ENCODE measurements at places on chromosomes 3 and 15.

GRCh38 chr3:52771702-52772101 lies 962 bp upstream of the NEK4 start:
- DNase-seq: no peak

DNA sequence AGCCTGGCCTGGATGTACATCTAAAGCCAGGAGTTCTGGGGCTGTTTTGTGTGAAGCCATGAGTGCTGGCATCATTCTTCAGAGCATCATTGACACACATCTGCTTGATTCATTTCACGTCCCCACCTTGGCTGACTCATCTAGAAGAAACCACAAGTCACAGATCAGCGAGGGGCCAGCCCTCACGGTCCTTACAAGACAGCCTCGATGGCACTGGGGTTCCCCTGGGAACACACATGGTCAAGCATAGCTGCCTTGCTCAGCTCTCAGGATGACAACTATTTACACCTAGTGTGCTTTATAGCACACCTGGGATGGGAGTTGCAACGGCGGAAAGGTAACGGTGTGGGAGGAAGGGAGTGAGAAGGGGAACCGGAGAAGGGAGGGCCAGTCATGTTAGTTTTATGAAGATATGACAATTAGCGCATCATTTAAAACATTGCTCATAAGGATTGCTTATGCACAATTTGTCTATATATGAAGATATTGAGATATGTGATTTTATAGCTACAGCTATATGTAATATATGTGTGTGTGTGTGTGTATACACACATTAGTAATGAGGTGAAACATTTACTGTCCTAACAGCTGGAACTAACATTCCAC lies 227.1 kb downstream of the RPLP1 start:
- DNase-seq: no peak

- DNase-seq: no peak
These were observed 570.2 kb upstream of the ALCAM start for GRCh38 chr3:104796556-104796955.

DNA sequence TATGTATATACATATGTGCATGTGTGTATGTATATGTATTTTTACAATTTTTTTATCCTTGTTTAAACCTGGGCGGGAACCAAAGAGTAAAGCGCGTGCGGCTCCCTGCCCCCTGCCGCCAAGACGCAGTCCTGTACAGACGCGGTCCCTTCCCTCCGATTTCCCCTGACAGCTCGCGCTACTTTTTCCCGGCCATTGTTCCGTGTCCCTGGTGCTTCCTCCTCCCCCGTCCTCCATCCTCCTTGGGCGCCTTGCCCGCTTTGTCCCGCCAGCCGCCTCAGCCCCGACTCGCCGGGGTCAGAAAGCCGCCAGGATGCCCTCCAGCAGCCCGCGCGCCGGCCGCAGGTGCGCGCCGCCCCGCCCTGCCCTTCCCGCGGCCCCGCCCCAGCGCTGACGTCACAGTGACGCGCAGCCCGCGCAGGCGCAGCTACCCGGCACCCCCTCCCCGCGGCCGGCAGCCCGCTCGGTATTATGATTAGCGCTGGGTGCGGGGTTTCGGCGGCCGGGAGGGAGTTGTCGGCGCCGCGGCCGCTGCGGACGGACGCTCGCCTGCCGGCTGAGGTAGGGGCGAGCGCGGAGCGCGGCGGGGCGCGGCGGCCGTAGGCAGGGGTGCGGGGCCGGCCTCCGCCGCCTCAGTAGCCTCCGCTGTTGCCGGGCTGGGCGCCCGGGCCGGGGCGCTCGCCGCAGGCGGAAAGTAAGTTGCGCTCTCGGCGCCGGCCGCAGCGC lies at the start of gene SNRK:
TSS of gene SNRK (plus strand) at position 426 of the 726 bp plus-strand sequence. CDS start 16,664 bp downstream, outside the sequence.
- DNase-seq: no peak

DNA sequence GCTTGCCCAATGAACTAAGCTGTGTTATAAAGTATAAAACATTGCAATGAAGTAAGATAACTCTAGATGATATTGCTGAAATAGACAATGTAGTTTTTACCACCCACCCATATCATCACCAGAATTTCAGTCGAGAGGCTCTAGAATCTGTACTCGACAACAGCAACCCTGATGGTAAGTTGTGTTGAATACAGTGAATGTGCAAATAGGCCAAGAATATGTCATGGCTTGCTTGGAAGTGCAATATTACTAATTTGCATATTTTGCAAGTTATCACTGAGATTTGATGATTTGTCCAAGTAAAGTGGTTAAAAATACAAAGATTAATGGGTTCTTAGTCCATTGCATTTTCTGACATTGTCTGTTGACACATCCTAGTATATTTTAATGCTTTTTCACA lies 90.6 kb upstream of the TUSC7 start:
- DNase-seq: no peak

DNA sequence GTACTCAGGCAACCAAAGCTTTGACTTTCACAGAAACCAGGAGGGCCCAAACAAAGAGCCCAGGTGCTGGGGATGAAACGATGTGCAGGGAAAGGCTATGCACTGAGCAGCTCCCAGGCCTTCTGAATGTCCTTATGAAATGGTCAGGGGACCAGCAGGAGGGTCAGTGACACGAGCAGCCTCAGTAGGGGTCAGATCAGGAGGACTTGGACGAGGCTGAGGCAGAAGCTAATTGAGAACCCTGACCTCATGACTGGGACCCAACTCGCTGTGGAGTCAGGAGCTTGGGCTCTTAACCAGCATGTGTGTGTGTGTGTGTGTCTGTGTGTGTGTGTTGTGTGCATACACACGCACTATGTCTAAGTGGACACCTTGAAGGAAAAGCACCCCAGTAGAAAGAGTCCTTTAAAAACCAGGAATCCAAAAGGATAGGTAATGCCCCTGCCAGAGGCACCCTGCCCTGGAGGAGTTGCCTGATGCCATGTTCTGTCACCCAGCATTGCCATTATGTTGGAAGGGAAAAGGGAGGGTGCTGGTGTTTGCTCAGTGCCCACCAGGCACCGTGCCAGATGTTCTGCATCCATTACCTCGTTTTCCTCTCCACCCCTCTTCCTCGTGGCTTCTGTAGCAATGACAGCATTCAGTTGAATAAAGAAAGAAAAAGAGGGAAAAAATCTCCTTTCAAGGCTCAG lies 50.9 kb downstream of the CORO2B start:
- DNase-seq: no peak

DNA sequence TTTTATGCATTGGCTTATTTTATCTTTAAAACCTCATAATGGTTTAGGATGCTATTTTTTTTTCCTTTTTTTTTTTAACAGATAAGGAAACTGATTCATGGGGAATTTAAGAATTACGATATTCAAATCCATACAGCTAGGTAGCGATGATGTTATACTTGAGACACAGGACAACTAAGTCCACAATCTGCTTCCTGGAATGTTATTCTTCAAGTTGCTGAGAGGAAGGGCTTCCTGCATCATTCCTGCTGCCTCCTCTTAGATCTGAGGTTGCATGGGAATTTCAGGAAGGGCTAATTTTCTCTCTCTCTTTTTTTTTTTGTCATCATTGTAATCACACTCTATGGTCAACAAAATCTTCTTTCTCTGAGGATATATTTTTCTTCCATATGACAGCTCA lies 595.5 kb downstream of the GRM7 start:
- no peak for DNase-seq

GRCh38 chr15:80260551-80260950 lies 8.5 kb upstream of the CTXND1 start:
- no peak for DNase-seq

GRCh38 chr3:39668420-39668819 lies 141.0 kb upstream of the MYRIP start:
- peak; percentile 4 for DNase-seq

GRCh38 chr15:28075573-28075972 lies 23.5 kb downstream of the OCA2 start:
- no peak for DNase-seq

DNA sequence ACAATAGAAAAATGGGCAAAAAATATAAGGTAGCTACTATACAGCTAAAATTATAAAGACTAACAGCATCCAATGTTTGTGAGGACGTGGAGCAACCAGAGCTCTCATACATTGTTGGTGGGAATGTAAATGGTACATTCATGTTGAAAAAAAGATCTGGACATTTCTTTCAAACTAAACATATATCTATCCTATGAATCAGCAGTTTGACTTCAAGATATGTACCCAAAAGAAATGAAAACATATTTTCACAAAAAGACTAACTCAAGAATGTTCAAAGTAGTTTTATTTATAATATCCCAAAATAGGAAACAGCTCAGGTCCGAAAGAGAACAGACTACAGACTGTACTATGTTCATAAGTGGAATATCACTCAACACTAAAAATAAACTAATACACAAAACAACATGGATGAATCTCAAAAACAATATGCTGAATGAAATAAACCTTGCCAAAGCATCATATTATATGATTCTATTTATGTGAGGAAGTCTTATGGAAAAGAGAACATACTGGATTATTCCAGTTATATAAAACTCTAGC lies 8.8 kb upstream of the TTBK2 start:
- DNase-seq: no peak

DNA sequence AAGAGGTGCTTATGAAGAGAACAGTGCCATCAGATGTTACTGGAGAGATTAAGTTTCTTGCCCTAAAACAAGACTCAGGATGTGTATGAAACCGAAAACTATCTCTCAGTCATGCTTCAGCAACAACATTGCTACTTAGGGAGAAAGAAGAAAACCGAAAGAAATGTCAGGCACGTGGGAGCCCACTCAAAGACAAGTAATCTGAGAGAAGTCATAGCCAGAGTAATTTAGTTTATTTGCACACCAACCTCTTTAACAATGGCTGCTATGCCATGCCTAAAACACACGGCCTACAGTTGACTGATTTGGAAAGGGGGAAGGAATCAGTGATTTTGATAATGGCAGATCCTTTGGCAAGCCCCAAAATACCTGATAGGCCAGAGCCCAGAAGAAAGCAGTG lies 162.9 kb downstream of the TIGIT start:
- no peak for DNase-seq

DNA sequence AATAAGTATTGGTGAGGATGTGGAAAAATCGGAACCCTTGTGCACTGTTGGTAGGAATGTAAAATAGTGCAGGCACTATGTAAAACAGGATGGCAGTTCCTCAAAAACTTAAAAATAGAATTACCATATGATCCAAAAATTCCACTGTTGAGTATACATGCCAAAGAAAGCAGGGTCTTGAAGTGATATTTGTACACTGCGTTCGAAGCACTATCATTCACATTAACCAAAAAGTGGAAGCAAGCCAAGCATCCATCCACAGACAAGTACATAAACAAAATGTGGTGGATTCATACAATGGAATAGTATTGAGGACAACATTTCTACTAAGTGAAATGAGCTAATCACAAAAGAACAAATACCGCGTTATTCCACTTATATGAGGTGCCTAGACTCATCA lies 200.7 kb downstream of the TJP1 start:
- no peak for DNase-seq

GRCh38 chr3:13846716-13847570 lies 32.9 kb downstream of the WNT7A start:
- no peak for DNase-seq

DNA sequence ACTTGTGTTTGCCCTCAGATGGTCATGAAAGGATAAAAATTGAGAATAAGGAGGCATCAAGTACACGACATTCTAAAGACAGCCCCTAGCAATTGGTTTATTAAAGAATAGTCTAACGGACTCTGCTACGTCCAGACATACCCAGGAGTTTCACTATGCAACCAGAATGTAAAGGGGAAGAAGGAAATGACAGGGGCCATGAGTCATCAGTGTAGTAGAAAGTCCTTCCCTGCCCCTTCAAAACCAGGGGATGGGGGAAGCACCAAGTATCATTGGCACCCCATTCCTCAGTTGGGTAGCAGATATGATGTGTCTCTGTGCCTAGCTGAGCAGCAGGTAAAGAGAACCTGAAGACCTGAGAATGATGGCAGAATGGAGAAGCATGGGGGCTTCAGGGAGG lies 367.4 kb downstream of the IL20RB start:
- no peak for DNase-seq

GRCh38 chr3:53195066-53195450 lies 34.0 kb downstream of the PRKCD start:
- no peak for DNase-seq

GRCh38 chr15:62306851-62307504 lies 141.9 kb upstream of the C2CD4B start:
- peak; percentile 16 for DNase-seq

- no peak for DNase-seq
These were observed 51.1 kb downstream of the POMGNT2 start for GRCh38 chr3:43054754-43055153.

DNA sequence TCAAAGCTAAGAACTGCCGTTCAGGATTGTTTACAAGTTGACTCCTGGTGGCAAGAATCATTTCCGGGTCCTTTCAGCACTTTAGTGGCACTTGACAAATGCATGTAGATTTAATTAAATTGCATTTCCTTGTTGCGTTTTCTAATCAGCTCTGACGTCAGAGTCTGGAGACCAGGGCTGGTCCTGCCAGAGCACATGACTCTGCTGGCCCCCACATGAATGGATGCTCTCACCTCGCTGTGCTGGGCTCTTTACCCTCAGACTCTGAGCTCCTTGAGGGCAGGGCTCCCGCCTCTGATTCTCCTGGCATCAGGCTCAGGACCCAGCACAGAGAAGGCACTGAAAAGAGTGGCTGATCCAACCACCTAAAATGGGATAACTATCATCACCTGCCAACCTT lies 69.4 kb downstream of the FEM1B start:
- DNase-seq: no peak
